GM10248 (cell line): ENCODE measurements at places on chromosomes 1 and 21.

GRCh38 chr1:2072109-2072806, 22.0 kb downstream of the PRKCZ start:
- no peak for DNase-seq

- DNase-seq = no peak
Observed at GRCh38 chr21:41932191-41932575, 21.6 kb downstream of the C2CD2 start.

DNA sequence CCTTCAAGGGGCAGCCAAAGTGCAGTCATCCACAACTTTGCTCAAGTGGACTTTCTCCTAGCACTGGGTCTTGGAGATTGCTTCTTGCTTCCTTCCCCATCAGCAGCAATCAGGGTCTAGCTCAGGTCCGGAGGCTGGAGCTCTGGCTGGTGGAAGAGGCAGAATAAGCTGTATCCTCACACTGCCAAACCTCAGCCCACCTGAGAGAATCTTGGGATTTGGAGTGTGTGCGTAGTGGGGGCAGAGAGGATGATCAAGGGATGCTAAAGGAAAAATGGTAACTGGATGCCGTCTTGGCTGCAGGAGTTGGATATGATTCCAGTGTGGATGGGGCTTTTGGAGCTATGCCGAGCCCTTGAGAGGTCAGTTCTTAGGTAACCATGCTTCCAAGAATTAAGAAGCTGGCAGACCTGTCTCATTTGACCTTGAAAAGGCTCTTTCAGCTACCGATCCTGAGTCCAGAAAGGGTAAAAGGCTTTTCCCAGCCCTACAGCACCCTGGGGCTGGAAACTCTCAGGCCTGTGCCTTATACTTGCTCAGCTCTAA, 4.5 kb upstream of the NFASC start:
- no peak for DNase-seq

DNA sequence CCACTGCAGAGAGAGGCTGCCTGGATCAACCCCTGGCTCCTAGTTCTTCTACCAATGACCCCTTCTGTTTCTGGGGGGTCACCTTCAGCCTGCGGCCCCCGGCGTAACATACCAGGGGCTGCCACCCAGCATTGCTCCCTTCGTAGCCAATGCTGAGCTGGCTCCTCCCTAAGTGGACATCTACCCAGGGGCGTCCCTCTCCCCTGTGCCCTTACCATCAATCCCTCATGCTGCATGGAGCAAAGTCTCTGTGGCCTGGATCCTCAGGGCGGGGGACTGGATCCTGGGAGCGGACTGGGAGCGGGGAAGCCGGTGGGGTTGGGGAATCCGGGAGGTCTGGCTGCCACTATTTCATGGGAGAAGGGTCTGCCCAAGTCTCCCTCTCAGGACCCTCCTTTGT, 28.6 kb downstream of the TRIM67 start:
- no peak for DNase-seq

DNA sequence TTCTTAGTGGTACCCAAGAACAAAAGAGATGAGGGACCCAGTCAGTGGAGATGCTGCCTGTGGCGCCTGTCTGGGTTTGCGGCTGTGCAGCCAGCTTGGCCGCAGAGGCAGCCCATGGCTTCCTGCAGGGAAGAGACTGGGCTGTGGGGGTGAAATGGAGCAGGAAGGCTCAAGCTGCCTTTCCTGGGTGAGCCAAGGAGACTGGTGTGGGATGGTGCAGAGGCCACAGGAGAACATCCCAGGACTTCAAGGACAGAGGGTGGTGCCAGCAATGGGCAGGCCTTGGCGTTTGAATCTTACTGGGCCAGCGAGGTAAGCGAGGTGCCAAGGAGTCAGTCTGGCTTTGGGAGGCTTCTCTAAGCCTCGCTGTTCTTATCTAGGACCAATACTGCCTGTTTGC, 26.4 kb downstream of the KCNA10 start:
- no peak for DNase-seq

GRCh38 chr1:182262425-182262824, 129.2 kb downstream of the GLUL start:
- DNase-seq = no peak

GRCh38 chr1:11496551-11497080, 17.7 kb downstream of the DISP3 start:
- DNase-seq = no peak
